Skeletal muscle cell (primary cell): ENCODE measurements at places on chromosomes 5 and 9.

GRCh38 chr9:13627502-13627901, 348.0 kb upstream of the MPDZ start:
- no peak for DNase-seq

- no peak for DNase-seq
Observed at GRCh38 chr5:171871711-171872110, 86.1 kb downstream of the SMIM23 start.

- DNase-seq = no peak
Observed at GRCh38 chr9:136526625-136527066, 19.2 kb downstream of the NOTCH1 start.

DNA sequence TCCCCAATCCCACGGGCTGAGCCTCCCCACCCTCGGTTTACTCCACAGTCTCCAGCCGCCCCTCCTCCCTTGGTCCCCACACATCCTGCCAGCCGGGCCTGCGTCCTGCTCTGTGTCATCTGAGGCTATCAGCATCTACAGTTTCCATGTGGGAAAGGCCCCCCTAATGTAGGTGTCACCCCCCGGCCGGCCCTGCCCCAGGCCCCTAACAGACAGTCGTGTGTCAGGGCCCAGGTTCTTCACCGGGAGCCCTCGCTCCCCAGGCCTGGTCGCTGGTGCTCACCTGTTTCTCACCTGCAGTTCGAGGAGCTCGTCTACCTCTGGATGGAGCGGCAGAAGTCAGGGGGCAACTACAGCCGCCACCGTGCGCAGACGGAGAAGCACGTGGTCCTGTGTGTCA, 62.7 kb downstream of the KCNT1 start:
- DNase-seq = no peak

DNA sequence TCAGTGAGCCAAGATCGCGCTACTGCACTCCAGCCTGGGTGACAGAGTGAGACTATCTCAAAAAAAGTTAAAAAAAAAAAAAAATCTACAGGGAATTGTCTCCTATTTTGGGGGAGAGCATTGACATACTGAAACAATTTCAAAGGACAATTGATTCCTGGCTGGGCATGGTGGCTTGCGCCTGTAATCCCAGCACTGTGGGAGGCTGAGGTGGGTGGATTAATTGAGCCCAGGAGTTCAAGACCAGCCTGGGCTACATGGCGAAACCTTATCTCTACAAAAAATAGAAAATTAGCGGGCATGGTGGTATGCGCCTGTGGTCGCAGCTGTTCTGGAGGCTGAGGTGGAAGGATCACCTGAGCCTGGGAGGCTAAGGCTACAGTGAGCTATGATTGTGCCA, 30.6 kb downstream of the GPR107 start:
- DNase-seq = no peak

DNA sequence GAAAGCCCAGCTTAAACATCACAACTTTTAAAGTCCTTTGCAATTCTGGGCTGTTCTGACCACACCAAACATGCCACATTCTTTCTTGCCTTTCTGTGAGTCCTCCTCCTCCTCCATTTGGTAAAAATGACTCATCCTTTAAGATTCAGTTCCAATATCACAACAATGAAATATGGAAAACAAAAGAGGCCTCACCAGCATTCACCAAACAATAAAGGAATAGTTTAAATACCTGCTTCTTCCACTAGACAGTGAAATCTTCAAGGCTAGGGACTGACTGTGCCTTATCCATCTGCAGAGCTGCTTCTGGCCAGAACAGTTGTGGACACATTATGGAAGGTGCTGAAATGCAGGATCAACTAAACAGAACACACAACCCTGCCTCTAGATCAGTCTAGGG, 36.0 kb downstream of the NR6A1 start:
- DNase-seq = peak; percentile 22

DNA sequence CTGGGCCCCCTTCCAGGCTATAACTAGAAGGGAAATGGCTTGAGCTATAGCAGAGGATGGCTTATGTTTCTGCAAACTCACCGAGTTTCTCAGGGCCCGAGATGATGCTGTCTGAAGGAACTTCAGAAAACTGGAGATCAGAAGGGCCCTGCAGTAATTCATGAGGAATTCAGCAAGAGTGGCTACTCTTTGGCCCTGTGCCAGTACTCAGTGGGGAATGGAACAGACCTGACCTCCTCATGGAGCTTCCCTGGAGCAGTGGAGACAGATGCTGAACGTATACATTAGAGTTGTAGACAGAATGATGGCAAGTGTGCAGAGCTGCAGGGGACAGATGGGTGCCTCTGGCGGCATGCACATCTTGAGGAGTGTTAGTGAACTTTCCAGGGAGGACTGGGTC, 17.3 kb upstream of the SMIM32 start:
- no peak for DNase-seq

DNA sequence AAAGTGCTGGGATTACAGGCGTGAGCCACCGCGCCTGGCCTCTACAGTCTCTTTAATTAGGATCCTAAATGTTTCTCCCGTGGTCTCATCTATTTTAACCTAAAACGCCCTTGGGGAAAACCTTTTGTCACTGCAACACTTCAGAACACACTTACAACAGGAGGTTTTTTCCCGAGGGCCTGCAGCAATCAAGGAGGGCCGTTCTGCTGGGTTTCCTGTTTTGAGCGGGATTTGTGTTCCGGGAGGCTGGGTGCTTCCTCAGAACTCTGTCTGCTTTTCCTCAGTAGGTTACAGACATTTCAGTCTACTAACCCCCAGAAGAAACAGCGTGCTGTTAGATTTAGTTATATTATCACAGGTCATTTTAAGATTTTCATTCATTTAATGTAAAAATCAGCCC, 65.4 kb upstream of the IRX4 start:
- no peak for DNase-seq

GRCh38 chr5:133738271-133738670, 125.9 kb upstream of the FSTL4 start:
- no peak for DNase-seq
